ENCODE measurements at places on chromosomes 11 and 22. TPM values are rescaled to one million over a fixed set of nuclear protein-coding genes. Genes with fewer than 3 reads are reported as not detected.

Gene TMEM45B
- total RNA-seq: not detected

Gene CASP4
- total RNA-seq: 15.1 TPM

Gene GGT1
- 2.3 TPM for total RNA-seq

Gene MS4A3
- not detected for total RNA-seq

Gene HEPACAM
- 0.41 TPM for total RNA-seq

Gene NLRP14
- not detected for total RNA-seq

Gene FIBP
- 44.7 TPM for total RNA-seq

Gene SULT4A1
- 0.14 TPM for total RNA-seq

Data from Right ventricle myocardium inferior (tissue), 1 donor.